GM04503 (cell line): ENCODE measurements at places on chromosomes 5 and 9.

- no peak for DNase-seq
Measured at GRCh38 chr9:132032238-132032950, 47.3 kb downstream of the MED27 start.

- DNase-seq = no peak
Measured at GRCh38 chr9:132879457-132880323, 992 bp downstream of the SPACA9 start.

DNA sequence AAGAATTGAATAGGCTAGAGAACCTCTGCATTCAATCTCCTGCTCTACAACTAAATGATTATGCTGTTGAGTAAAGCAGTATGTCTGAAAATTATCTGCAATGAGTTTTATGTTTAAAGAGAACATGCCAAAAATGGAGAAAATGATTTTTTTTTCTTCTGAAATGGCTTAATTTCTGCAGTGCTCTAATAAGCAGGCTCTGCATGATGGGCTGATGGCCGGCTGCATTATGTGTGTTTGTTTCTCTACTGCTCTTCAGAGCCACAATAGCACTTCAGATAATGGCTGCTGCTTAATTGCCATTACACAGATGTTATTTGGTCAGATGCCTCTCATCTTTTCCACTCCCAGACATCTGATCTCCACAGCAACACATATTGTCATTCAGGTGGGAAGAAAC lies 286.4 kb upstream of the DMAC1 start:
- no peak for DNase-seq

- DNase-seq = no peak
Measured at GRCh38 chr5:134275822-134276221, 49.9 kb upstream of the PPP2CA start.

DNA sequence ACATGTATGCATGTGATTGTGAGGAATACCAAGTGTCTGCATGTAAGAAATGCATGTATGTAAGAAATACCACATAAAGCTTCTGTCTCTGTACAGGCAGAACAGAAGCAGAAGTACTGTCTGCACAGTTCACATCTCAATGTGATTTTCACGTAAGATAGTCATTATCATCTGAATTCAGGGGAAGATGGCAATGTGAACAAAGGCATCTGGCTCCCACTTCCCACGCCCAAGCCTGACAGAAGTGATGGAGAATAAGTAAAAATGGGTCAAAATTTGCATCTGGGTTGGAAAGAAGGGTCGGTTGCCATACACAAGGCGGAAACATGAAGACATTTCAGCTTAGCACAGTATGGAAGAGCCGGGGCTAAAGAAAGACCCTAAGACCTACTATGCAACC lies 71.7 kb downstream of the SUSD1 start:
- no peak for DNase-seq

GRCh38 chr9:95313010-95313498 lies 4.5 kb downstream of the FANCC start:
- no peak for DNase-seq

- DNase-seq = no peak
Measured at GRCh38 chr5:115723220-115723619, 93.2 kb downstream of the CDO1 start.

- DNase-seq = no peak
Measured at GRCh38 chr9:72674961-72675360, 153.6 kb downstream of the TMC1 start.

- DNase-seq = no peak
Measured at GRCh38 chr9:92055624-92056023, 59.6 kb downstream of the SPTLC1 start.

GRCh38 chr5:78269088-78269703 lies 25.3 kb downstream of the AP3B1 start:
- no peak for DNase-seq

DNA sequence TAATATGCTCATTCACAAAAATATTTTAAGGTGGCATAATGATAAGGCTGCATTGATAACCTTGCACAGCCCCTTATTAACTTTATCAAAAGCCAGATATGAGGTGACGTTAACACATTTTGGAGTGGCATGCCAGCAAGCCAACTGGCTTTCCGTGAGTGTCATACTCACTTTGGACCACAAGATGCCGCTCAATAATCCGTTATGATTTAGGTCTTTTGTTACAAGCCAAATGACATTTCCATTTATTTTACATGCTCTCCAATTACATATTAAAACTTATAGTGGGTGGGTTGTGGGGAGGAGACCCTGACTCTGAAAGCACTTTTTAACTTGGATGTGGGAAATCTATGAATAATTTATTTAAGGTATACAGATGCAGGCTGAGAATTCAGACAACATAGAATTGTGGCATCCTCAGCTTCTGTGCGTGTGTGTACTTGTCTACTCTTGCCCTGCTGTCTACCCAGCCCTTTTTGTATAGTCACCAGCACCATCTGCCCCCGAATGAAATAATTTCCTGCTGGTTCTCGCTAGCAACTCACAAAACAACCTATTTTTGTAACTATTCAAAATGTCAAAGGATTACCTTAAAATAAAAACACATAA lies 305.1 kb downstream of the PSAT1 start:
- no peak for DNase-seq

- no peak for DNase-seq
Measured at GRCh38 chr5:111453747-111454146, 58.6 kb downstream of the STARD4 start.

DNA sequence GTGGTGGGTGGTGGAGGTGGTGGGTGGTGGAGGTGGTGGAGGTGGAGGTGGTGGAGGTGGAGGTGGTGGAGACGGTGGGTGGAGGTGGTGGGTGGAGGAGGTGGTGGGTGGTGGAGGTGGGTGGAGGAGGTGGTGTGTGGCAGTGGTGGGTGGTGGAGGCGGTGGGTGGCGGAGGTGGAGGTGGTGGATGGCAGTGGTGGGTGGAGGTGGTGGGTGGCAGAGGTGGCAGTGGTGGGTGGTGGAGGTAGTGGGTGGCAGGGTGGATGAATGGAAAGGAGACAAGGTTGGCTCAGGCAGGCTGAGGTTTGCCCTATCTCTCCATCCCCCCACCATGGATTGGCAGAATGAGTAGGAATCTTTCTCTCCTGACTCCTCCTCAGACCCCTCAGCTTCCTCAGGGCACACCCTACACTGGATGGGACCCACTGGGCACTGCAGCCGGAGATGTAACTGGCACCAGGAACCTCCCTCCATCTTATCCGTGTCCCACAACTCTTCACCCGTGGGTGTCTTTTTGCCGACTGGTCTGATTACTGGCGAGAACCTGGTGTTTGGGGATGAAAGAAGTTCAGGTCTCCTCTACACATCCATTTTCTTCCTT lies 166.3 kb downstream of the C9orf50 start:
- DNase-seq = no peak

DNA sequence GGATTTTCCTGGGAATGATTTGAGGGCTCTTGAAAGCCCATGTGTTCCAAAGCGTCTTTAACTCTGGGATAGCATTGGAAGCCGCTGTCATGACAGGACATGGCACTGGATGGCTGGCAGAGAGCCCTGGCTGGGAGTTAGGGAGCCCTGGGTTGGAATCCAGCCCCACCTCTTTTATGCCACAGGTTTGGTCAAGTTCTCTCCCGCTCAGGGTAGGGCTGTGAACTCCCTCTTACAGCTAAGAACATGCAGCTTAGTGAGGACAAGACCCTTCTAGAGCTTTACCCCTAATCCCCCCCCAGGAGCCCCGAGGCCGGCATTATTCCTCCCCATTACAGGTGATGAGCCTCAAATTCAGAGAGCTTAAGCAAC lies 37.2 kb downstream of the OLFML2A start:
- no peak for DNase-seq

GRCh38 chr5:180593446-180594206 lies 2.3 kb upstream of the SCGB3A1 start:
- DNase-seq = no peak

- DNase-seq = no peak
Measured at GRCh38 chr5:10729320-10730042, 31.6 kb downstream of the DAP start.

GRCh38 chr5:80665057-80665456 lies 10.3 kb upstream of the DHFR start:
- no peak for DNase-seq

DNA sequence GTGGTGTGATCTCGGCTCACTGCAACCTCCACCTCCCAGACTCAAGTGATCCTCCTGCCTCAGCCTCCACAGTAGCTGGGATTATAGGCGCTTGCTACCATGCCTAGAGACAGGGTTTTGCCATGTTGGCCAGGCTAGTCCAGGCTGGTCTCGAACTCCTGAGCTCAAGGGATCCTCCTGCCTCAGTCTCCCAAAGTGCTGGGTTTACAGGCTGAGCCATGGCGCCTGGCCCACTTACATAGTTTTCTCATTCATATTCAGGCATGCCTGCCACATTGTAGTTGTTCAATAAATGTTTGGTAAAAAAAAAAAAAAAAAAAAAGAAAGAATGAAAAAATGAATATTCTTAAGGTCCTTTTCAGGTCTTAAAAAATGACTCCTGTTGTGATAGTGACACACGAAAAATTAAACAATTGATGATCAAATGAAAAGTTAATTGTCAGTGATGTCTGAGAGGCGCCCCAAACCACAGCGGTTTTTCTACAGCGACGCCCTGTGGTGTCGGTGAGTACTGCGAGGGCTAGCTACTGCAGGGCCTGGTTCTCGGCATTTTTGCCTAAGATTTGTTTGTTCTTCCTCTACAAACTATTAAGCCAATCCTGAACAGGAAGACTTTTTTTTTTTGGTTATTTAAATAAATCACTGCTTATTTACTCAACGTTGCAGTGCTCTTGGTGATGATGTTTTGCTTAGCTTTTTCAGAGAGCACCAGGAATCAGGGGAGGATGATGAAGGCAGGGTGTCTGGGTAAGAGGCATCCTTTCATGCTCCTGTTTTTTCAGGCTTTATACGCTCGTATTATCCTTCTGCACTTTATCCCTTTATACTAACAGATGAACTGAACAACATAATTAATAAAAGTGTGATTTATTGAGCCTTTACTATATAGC lies 67.0 kb upstream of the DPYSL3 start:
- no peak for DNase-seq

- no peak for DNase-seq
Measured at GRCh38 chr5:112923988-112924387, 2.0 kb upstream of the REEP5 start.

GRCh38 chr9:127525401-127526188 lies 74.3 kb downstream of the LRSAM1 start:
- no peak for DNase-seq

- DNase-seq = no peak
Measured at GRCh38 chr5:125576822-125577221, 830.4 kb upstream of the ZNF608 start.

DNA sequence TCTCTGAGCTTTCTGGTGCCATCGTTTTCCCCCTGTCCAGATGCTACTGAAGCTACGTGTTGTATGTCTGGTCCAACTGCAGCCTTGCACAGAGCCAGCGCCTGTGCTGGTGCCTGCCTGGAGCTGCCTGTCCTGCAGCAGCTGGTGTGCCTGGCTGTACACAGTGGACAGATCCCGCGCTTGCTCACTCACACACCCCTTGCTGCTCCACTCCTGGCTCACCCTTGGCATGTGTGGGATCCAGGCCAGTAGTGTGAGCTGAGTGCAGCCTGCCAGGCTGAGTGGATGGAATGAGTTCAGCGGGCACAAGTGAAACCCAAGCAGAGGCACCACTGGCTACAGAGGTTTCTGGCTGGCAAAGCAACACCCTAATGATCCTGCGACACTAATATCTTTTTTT lies 40.4 kb downstream of the FER start:
- no peak for DNase-seq

- no peak for DNase-seq
Measured at GRCh38 chr5:73623060-73623459, 2.9 kb upstream of the ARHGEF28 start.

GRCh38 chr5:2902742-2903297 lies 151.3 kb upstream of the IRX2 start:
- DNase-seq = no peak
